ENCODE measurements at places on chromosomes 3 and 15.

DNA sequence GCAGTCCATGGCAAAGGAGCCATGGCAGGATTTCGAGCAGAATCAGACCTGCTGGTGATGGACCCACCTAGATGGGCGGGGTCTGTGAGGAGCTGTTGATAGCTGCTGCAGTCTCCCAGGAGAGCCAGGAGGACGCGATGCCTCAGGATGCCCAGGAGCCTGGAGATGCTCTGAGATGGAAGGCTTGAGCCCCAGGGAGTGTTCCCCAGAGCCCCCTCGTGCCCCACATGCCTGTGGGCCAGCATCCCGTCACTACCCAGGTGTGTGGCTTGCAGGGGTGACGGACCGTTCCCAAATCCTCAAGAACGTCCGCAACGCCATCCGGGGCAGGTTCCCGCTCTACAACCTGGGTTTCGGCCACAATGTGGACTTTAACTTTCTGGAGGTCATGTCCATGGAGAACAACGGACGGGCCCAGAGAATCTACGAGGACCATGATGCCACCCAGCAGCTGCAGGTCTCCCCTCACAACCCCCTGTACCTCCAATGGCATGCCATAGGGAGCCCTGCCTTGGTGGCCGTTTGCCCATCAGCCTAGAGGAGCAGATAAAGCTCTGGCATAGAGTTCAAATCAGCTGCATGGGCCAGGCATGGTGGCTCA is 6.7 kb downstream of the ITIH1 start:
- no peak for DNase-seq

GRCh38 chr3:36075491-36075890 is 304.8 kb upstream of the STAC start:
- DNase-seq, result no peak

GRCh38 chr15:95202569-95203349 is 971.4 kb downstream of the MCTP2 start:
- no peak for DNase-seq

DNA sequence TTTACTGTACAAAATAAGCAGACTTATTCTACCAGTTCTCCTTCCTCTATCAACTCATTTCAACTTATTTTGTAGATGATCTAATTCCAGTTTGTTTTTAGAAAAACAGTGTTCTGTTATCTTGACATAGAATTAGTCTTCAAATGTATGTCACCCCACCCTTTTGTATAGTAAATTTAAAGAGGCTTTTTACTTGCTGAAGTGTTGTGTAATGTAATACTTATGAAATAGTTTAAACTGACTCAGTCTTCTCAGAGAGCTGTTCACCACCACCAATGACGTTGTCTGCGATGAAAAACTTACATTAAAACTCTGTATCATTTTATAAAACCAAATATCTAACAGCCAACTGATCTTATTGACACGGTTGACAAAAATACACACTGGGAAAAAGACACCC is 82.9 kb downstream of the RAP2B start:
- DNase-seq, result no peak

- no peak for DNase-seq
Measured at GRCh38 chr3:102733791-102734563, 299.2 kb downstream of the ZPLD1 start.
